ENCODE measurements at places on chromosomes 5 and 9.

GRCh38 chr9:132004323-132004722 lies 75.3 kb downstream of the MED27 start:
- DNase-seq = no peak

- no peak for DNase-seq
Observed at GRCh38 chr9:133897675-133898074, 94.4 kb downstream of the VAV2 start.

DNA sequence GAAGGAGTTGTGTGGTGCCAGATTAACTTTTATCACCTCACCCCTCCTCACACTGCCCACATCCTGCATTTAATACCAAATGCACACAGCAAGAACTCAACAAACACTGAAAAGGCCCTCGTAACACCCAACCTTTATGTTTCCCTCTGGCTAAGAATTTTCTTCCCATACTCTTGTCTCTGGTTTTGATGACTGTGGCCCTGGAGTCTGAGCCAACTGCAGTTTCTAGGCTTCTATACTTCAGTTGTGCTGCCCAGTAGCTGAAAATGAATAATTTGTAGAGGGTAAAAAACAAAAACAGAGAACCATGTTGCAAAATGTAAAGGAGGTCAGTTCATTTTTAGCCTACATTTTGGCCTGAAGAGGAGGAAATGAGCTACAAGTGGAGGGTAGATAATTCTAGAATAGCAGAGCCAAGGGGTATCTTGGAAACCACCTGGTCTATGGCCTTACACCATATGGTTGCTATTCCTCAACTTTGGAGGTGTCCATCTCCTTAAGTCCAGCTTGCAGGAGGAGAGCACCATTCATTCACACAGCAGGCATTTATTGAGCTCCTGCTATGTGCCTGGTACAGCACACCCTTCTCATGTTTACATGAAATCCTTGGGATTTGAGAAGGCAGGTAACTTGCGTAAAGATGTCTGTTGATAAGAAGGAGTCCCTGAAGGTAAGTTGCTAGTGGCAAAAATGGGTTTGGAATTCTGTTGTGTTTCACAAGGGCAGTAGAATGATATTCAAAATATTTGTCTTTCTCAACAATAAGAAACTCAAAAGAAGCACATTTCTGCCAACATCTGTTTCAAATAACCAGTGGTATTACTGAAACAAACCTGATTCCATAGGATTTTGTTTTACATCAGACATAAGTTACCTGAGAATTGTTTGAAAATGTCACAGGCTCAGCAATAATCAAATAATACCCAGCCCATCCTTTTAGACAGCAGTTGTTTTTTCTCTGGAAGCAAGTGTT lies 83.8 kb upstream of the TNFAIP8 start:
- DNase-seq = no peak

DNA sequence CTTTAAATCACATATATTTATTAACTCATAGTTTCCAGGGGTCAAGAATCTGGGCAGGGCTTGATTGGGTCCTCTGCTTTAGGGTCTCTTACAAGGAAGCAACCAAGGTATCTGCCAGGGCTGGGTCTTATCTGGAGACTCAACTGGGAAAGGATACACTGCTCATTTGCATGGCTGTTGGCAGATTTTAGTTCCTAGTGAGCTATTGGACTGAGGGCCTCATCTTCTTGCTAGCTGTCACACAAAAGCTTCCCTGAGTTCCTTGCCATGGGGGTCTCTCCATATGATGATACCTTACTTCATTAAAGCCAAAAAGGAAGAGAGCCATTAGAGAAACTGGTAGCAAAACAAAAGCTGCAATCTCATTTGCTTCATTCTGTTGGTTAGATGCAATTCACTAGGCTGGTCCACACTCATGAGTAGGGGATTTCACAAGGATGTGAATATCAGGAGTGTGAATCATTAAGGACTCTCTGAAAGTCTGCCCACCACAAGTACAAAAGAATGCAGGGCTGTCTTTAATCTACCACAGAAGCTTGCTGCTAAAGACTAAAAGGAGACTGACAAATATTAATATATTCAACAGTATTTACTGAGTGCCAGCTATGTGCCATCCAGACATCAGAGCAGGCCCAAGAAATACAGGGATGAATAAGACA lies 42.0 kb upstream of the TIMD4 start:
- no peak for DNase-seq

- DNase-seq = no peak
Observed at GRCh38 chr9:8088477-8088876, 288.9 kb upstream of the DMAC1 start.

- DNase-seq = no peak
Observed at GRCh38 chr5:149576021-149576420, 5.3 kb upstream of the ARHGEF37 start.

GRCh38 chr5:140372971-140373487 lies 13.0 kb downstream of the SLC4A9 start:
- no peak for DNase-seq

DNA sequence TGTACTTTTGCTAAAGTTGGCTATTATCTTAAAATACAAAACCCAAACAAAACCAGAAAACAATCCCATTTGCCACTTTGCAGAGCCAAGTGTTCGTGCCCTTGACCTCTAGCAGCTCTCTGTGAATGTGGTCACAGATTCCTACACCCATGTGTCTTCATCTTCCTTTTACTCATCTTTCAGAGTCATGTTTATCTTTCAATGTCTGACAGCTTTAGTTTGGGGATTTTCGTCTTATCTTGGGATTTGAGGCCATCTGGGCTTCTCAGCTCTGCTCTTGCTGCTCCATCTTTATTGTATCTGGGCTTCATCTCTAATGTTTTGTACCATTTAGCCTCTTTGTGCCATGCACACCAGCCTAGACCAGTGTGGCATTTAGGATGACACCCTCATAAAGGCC lies 81.0 kb downstream of the DAPK1 start:
- DNase-seq = no peak

DNA sequence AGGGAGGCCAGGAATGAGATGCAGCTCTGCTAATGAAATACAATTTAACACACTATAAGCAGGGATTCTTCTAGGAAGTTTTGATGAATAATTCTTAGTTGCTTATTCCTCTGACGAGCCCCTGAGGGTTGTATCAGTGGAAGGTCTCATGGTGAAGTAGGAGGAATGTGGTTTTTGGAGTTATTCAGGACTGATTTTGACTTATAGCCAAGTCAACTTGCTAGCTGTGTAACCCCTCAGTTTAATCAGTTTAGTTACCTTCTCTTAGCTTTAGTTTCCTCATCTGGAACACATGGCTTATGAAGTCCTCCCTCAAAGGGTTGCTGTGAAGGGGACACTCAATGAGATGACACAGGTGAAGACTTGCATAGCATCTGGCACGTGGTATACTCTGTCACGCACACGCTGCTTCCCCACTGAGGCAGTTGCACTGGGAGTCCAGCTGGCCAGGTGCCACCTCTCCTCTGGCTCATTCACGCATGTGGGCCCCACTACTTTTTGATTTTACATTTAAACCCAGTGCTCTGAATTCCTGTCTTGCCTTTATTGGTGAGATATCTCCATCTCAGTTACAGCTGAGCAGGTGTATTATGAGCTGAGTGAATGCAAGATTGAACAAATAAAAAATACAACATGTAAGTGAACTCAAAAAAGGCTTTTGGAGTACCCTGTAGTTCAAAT lies 415.0 kb downstream of the ARHGEF28 start:
- no peak for DNase-seq

DNA sequence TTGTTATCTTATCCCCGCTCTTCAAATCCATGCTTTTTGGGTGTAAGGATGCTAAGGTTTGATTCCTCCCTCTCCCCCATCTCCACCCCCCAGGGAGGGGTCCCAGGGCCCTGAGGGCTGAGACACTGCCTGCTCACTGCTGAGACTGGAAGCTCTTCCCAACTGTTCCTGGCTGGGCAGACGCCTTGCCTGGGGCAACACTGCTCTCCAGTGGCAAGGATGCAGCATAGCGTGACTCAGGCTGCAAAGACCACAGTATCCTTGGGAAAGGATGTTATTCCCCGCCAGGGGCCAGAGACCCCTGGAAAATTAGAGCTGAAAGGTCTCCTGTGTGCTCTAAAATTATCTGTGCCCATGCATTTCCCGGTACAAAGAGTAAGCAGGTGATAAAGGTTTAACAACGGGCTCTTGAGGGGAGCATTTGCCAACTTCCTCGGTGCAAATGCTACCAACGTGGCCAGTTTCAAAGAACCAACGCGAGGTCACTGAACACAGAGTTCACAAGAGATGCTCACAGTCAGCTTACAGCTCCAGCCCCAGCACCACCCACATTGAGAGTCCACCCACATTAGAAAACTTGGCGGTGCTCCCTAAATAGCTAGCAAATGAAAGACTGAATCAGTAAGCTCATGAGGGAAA lies 271.9 kb downstream of the NSG2 start:
- peak; percentile 63 for DNase-seq

- DNase-seq = no peak
Observed at GRCh38 chr5:55724281-55724680, 12.2 kb upstream of the SLC38A9 start.

DNA sequence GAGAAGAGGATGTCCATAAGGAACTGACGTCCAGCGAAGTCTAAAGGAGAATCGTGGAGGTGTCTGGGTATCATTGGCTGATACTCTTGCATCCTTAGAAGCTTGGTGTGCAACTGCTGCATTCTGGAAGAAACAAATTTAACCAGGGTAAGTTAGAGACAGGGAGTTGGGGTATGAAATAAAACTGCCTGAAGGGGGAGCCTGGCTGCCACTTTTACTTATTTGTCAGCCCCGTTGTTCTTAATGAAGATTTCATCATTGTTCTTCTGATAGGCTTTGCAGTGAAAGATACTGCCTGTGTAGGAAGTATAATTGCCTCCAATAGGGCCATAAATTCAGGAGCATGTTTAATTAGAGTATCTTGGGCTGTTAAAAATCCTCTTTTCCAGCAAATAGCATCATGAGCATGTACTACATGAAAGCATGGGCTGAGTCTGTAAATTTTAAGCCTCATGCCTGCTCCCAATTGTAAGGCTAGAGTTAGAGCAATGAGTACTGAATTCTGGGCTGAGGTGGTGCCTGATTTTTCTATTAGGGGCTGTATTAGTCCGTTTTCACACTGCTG lies 1264.5 kb upstream of the ACO1 start:
- no peak for DNase-seq

DNA sequence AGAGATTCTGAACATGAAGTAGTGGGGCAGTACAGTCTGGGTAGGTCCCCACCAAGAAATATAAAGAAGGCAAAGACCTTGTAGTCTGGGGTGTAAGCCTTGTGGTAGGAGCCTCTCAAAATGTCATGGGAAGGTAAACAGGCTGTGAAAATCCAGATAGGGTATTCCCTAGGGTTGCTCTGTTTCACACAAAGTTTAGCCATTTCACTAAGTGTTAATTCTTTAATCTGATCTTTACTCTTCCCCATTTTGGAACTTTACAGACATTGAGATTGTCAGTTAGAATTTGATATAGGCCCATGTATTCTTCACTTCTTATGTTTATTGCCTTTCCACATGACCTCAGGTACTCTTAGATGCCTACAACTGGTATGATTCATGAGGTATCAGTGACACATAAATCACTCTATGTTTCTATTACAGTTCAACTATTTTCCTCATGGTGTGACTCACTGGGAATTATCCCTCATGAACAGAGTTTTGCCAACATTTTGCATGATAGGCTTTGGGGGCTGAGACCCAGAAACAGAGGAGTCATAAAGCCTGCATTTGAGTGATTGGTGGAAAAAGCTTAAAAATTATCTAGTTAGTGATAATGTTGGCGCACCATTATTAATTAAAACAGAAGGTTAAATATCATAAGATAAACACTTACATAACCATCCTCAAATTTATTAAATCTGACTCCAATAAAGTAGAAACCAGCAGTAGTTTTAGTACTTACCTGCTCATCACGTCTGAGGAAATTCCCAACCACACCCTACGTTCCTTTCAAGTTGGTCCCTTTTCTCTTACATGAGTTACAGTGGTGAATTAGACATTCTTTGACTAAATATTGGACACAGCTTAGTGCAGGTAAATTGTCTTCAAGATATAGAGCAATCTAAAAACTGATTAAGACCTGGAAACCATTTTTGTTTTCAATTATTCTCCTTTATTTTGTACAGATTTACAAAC lies 399.8 kb upstream of the MEF2C start:
- DNase-seq = no peak

DNA sequence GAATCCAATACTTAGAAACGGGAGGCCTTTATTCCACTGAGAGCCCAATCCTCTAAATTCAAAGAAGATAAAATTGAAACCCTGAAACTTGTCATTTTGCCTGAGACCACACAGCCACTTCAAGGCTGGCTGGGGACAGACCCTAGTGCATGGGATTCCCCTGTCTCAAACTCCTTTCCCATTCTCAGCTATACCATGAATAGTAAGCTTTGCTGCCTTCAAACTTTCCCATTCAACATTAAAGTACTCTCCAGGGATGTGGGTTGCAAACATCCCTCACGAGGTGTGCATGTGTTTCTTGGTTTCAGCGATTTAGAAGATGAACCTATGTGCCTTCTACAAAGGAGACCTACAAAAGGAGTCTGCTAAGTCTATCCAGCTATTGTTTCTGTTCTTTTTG lies 64.6 kb downstream of the GABRB2 start:
- DNase-seq = no peak

GRCh38 chr9:70784456-70784855 lies 337.0 kb downstream of the TRPM3 start:
- no peak for DNase-seq

- DNase-seq = no peak
Observed at GRCh38 chr5:133295520-133295919, 243.7 kb downstream of the HSPA4 start.

GRCh38 chr5:127739807-127740384 lies 36.7 kb downstream of the CCDC192 start:
- DNase-seq = no peak

DNA sequence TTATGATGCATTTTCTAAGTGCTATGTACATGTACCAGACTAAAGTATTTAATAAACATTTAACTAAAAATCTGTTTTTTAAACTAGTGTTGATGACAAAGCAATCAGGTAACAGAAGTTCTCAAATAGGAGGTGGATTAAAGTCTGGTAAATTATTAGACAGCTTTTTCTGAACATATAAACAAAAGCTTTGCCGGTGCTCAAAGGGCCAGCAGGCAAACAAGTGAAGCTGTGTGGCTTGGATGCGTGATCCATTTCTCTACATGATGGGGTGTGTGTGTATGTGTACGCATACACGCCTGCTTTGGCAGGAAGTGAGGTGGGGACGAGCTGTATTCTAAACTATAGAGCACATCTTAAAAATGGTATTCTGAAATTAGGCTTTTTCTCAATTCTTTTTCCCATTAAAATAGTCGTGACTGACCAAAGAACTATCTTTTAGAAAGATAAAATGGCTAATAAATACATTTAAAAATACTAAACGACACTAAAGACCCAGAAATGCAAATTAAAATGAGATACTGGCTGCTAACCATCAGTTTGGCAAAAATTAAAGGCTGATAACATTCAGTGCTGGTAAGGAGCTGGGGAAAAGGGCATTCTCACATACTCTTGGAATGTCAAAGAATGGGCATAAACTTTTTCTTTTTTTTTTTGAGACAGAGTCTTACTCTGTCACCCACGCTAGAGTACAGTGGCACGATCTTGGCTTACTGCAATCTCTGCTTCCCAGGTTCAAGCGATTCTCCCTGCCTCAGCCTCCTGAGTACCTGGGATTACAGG lies 174.0 kb downstream of the MAPKAP1 start:
- no peak for DNase-seq

- no peak for DNase-seq
Observed at GRCh38 chr9:108546215-108546614, 309.6 kb downstream of the ACTL7B start.

GRCh38 chr5:148713735-148714508 lies 59.6 kb upstream of the HTR4 start:
- no peak for DNase-seq

Measured in HuH-7.5 (cell line).